ENCODE measurements at places on chromosomes 11 and 22.
A peak's percentile ranks its signal among the peaks of the same experiment; 100 is the strongest.

DNA sequence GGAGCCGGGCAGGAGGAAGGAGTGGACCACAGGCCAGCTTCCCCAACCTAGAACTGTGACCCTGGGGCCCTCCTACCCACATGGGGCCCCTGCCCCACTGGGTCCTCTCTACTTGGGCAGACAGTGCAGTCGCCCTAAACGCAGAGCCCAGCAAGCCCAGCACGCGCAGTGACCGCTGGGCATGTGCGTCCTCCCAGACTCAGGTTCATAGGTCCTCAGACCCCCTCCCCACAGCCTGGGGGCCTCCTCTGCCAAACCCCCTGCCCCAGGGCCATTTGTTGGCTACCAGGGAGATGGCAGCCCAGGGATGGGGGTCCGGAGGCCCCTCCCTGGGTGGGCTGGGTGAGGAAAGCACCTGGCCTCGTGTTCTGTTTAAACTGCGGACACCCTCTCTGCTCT, 23.9 kb downstream of the RTN4R start:
- DNase-seq, result no peak

GRCh38 chr11:46277622-46278386, at the start of gene CREB3L1:
Gene CREB3L1 (plus strand): TSS chr11:46277662. CDS start chr11:46278112, 450 bp downstream.
- DNase-seq, result no peak

DNA sequence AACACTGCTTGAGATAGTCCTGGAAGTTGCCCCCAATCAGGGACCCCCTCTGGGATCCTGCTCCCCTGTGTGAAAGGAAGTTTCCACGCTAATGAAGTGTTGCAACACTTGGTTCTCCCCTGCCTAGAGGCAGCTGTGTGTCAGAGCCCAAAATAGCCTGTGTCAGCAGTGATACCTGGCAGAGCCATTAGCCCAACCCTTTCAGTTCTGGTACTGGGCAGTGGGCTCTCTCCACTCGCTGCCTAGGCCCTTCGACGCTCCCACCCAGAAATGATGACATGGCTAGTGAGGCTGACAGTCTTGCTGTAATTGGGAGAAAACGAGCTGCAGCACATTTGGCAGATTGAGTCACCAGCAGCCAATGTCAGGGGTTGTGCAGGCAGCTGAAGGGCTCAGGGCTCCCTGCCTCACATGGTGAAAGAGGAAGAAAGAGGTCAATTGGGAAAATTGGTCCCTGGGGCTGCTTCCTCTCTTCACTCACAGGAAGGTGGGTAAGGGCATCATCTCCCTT, 1.4 kb upstream of the NXF1 start:
- no peak for DNase-seq

GRCh38 chr11:910589-911030, at the start of gene CHID1:
Gene CHID1 (minus strand): TSS chr11:910810. CDS start chr11:904816, 5,994 bp downstream.
- peak; percentile 89 for DNase-seq

GRCh38 chr11:95296165-95296564, 65.2 kb upstream of the SESN3 start:
- no peak for DNase-seq

- DNase-seq, result no peak
Observed at GRCh38 chr11:17714356-17714854, 5.0 kb upstream of the MYOD1 start.

DNA sequence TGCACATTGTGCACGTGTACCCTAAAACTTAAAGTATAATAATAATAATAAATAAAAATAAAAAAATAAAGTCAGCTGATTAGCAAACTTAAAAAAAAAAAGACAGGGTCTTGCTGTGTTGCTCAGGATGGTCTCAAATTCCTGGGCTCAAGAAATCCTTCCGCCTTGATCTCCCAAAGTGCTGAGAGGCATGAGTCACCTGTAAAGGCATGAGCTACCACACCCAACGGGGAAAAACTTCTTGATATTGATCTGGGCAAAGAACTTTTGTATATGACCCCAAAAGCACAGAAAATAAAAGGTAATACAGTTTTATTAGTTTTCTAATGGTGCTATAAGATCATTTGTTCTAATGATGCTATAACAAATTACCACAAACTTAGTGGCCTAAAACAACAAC, 46.1 kb downstream of the ENTHD1 start:
- DNase-seq, result no peak

DNA sequence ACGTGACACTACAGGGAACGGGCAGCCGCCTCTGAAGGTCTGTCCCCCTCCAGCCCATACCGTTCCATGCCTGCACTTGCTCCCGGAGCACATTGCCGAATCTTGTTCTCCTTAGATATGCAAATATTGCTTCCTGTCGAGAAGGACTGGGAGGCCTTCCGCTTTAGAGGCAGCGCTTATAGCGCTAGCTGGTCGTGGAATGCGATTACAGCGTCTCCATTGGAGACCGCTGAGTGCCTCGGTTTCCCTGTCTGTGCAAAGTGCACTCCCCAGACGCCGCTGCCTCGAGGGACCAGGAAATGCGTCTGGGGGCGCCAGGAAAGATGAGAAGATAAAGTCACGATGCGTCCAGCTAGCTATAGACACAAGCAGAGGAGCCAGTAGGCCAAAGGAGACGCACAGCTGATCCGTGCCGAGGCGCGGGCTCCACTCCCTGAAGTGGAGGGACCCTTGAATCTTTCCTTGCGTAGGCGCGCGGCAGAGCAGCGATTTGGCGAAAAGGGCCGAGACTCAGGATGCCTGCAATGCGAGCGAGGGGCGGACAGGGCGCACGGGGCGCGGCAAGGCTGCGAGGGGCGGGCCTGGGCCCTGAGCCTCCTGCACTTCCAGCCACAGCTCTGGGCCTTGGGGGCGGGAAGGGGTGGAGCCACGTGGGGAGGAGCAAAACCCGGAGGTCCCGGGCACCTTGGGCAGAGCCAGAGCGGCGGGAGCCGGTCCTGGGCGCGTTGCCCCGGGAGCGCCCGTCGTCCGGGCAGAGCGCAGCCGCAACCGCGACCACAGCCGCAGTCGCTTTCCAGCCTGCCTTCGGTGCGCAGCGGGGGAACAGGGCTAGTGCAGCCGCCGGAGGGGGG, at the start of gene RASSF10:
Gene RASSF10, plus strand, starts transcription at position 692 of the 851 bp plus-strand sequence. CDS start 261 bp downstream, outside the sequence.
- DNase-seq, result no peak

DNA sequence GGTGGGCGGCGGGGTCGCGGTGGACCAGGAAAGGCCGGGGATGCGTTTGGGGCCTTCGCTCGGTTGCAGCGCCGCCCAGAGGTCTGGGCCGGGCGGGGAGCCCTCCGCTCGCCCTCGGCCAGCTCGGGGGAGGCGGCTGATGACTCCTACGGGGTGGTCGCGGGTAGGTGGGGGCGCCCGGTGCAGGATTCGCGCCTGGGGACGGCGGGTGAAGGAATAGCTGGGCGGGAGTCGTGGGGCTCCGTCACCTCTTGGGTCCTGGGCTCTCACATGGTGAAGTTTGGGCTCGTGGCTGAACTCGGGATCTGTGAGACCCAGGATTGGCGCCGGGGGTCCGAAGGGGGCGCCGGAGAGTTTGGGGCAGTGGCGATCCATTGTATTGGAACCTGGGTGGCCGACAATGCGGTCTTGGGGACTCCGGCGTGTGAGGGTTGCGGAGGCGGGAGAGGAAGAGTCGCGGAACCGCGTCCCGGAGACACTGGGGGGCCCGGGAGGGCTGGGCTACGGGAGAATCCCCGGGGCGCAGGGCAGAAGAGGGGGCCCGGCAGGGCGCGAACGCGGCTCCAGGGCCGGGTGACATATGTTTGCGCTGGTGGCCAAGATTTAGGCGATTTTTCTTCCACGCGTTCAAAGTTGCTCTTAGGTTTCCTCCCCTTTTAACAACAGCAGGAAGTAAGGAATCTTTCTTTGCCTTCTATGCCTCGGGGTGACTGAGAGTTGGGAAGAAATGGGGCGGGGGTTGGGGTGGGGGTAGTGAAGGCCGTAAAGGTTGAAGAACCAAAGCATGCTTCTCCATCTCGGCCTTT, 935 bp downstream of the QSER1 start:
- DNase-seq, result peak; percentile 29

DNA sequence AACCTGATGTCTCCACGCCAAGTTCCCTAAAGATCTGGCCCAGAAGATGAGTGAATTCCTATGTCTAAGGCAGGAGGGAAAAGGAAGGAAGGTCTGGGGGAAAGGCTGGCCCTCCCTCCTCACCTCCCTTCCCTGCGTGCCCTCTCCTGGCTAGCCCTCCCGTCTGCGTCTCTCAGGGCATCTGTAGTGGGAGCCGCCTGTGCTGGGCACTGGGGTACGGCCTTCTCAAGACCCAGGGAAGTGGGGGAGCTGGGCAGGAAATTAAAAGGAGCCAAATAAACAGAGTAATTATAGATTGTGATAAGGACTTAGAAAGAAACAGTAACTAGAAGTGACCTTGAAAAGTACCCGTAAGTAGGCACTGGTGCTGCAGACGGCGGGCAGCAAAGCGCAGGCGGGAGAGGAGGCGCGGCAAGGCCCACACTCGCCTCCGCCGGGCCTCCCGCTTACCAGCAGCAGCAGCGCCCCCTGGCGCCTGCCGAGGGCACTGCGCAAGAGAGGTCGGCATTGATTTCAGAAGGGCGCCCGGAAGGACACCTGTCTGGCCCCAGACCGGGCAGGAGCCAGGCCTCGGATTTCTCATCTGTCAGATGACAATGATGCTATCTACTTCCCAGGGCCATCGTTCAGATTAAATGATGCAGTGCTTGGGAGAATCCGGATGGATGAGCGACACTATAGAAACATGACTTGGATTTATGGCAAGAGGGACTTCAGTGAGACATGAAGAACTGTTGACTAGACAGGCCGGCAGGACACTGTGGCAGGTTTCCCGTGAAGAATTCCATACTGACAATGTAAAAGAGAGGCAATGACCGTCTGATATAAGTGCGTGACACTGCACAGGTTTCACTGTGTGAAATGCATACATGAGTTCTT, 7.3 kb downstream of the KCNJ1 start:
- DNase-seq, result peak; percentile 71

DNA sequence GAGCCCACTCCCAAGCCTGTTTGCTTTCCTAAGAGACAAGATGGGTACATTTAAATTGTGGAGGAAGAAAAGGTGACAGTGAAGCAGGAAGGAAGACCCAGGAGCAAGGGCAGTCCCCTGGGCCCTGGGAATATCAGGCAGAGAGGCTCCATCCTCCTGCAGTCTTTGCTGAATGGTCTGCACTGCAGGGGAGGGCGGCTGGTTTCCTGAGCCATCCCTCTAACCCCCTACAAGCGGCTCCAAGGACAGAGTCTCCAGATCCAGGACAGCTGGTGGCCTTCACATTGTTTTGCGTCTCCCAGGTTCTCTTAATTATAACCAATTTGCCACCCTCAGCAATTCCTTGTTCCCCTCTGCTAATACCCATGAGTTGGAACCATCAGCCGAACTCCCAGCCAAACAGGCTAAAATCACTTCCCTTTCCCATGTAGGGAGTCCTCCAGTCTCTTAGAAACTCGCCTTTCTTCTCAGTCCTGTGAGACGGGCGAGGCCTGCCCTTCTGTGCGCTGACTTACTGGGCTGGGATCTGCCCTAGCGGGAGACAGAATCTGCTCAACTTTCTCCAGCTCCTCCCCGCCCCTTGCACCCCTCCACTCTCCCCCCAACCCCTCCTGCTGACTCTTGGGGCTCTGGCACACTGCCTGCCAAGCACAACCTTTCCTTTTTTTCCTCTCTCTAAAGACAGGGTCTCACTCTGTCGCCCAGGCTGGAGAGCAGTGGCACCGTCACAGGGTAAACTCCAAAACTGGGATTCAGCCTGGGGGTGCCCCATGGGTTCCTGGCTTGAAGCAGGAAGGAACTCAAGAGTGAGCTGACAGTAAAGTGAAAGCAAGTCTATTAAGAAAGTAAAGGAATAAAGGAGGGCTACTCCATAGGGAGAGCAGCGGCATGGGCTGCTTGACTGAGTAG, 53.4 kb upstream of the EMID1 start:
- no peak for DNase-seq

DNA sequence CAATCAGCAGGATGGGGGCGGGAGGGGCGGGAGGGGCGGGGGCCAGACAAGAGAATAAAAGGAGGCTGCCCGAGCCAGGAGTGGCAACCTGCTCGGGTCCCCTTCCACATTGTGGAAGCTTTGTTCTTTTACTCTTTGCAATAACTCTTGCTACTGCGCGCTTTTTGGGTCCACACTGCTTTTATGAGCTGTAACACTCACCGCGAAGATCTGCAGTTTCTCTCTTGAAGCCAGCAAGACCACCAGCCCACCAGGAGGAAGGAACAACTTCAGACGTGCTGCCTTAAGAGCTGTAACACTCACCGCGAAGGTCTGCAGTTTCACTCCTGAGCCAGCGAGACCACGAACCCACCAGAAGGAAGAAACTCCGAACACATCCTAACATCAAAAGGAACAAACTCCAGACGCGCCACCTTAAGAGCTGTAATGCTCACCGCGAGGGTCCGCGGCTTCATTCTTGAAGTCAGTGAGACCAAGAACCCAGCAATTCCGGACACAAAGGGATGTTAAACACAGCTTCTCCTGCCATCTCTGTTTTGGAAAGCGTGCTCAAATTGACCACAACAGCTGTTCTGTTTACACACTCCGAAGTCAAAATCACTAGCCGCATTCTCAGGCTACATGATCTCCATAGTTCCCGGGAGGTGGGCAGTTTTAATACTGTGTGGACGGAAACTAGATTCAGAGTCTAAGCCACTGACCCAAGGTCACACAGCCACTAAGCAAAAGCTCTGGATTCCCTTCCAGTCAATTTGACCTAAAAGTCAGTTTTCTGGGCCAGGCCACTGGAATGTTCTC, 11.9 kb downstream of the PLAAT2 start:
- no peak for DNase-seq

- no peak for DNase-seq
Observed at GRCh38 chr11:18223591-18224387, 12.8 kb downstream of the SAA4 start.

DNA sequence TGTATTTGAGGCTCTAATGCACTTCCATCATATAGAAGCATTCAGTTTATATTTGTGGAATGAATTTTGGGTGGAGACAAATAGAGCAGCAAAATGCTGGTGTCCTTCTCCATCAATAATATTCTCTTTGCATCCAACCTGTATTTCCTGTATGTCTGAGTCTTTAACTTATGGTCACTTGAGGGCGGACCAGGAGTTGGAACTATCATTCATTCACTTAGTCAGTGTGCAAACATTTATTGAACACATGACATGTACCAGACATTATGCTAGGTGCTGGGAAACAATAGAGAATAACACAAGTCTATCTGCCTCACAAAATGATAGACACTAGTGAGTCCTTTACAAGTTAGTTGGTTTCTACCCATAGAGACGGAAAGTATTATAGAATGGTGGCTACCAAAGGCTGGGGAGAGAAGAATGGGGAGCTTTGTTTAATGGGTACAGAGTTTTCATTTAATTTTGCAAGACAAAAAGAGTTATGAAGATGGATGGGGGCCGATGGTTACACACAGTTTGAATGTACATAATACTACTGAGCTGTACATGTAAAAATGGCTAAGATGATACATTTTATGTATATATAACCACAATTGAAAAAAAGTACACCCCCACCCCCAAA, 4.6 kb upstream of the TMEM123 start:
- no peak for DNase-seq

DNA sequence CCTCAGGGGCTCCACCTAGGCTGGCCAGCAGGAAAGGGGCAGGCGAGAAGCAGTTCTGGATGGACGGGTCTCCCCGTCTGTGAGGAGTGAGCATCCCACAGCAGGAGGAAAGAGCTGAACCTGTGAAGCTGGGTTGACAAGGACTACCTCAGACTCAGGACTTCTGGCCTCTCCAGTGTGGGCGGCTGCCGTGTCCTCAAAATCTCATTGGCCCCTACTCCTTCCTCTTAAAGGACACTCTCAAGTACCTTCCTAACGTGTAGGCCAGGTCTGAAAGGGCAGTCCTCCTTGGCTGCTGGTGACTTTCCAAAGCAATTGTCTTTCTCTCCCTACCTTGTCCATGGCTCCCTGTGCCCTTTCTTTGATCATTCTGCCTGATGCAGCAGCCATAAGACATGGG, 107.0 kb upstream of the AKIP1 start:
- DNase-seq, result no peak

All from activated T-helper 1 cell treated with anti-CD3 and anti-CD28 coated beads, Interleukin-12 subunit alpha, Interleukin-12 subunit beta, Interleukin-2, Interleukin-4 antibody, amounts not matched to agents 30 ng/mL and 10 ng/mL and 1 ng/mL, durations not matched to agents 14 hours and 24 hours and 36 hours (primary cell).